Hindlimb muscle (tissue), 1 donor: ENCODE measurements at places on chromosomes 7 and 10.
A peak's percentile ranks its signal among the peaks of the same experiment; 100 is the strongest.

GRCh38 chr7:90749774-90750173 is 153.7 kb downstream of the CDK14 start:
- no peak for DNase-seq

- peak; percentile 39 for DNase-seq
Measured at GRCh38 chr10:113788604-113789083, 37.2 kb downstream of the PLEKHS1 start.

- no peak for DNase-seq
Measured at GRCh38 chr7:77895905-77896304, 97.3 kb downstream of the PHTF2 start.

DNA sequence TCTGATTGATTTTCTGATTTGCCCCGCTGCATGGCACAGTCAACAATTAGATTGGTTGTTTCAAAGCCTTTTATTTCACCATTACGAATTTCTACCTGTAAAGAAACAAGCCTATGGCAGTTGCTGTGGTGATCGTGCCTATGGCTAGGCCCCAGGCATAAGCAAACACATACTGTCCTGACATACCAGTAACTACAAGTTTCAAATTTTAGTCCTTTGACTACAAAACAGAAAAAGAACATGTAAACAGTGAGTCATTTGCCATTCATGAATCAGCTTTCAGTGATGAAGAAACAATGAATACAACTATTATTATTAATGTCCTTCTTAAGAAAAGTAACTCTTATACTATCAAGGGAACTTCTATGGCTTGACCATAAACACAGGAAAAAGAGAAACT is 168.0 kb upstream of the LRRN3 start:
- no peak for DNase-seq

GRCh38 chr10:73807471-73807870 is 3.9 kb downstream of the NDST2 start:
- DNase-seq: no peak

DNA sequence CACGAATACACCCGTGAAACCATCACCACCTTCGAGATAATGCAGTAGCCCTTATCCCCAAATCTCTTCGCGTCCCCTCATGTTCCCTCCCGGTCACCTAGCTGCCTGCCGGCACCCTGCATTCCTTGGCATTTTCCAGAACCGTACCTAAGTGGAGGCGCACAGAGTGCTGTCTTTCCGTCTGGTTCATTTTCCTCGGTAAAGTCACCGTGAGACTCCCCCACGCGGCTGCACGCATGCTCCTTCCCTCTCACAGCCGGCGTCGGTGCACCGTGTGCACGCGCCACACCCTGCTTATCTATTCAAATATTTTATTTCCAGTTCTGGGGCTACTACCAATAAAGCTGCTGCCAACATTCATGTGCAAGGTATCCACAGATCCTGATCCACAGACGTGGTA is 65.5 kb upstream of the NKX6-2 start:
- DNase-seq: no peak

DNA sequence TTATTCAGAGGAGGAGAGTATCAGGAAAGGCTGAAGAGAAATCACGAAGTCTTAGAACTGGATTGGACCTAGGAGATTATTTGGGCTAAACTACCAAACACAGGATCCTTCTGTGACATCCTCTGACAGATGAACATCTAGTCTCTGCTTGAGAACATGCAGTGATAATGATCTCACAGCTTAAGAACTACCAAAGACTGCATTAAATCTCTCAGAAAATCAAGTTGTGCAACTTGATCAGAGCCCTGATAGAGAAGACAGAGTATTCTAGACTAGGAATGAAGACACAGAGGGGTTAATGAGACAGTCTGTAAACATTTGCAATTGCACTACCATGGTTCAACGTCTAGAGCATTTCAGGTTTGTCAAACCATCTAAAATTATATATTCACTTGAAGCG is 37.1 kb upstream of the AGBL3 start:
- DNase-seq: no peak

DNA sequence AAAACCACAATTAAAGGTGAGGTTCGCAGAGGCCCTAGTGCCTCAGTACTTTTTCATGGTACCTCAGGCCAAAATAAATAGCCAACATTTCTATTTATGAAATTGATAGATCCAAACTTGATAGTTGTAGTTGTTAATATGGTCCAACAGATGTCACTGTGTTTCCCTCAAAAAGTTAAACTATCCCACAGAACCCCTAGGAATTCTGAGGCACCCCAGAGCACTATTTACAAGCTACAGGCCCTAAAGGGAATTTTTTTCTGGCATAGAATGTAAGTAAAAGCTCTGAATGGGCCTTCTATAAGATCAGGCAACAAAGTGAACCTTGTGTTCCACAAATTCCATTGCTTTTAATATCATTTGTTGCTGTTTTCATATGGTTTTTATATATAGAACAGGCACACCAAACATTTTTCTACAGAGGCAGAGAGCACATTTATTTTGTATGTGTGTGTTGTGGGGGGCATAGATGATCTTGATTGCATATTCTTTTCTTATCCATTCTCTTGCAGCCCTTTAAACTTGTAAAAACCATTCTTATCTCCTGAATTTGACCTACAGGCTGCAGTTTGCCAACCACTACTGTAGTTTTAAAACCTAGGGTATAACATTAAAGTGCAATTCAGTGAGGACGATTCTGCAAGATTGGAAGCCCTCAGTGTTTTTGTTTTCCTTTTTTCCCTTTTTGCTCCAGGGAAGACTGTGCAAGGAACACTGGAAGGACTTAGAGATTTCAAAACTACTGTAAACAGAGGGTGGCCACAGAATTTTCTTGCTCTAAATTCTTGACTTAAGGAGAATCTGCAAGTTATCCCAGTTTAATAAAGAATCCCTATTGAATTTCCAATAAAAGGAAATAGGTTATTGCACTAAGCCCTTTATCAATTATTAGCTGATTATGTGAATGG is 3.5 kb upstream of the ARL4A start:
- no peak for DNase-seq

GRCh38 chr10:36778651-36779050 is 346.7 kb upstream of the ANKRD30A start:
- DNase-seq: no peak

- no peak for DNase-seq
Measured at GRCh38 chr7:122595885-122596284, 103.0 kb downstream of the RNF133 start.

GRCh38 chr7:117771756-117772155 is 101.5 kb downstream of the CTTNBP2 start:
- no peak for DNase-seq

DNA sequence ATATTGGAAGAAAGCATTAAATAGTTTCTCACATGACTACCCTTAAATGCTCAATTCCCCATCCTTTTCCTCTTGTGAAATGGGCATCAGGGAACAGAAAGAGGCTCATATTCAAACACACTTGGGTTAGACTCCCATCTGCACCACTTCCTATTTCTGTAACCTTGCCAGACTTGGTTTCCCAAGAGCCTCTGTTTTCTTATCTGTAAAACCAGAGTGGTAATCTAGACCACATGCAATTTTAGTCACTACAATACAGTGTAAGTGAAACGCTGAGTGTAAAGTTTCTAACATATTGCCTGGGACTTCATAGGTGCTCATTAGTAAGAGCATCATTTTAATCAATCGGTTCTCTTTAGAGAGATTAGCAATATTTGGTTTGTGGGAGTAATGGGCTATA is 136.3 kb downstream of the SORCS1 start:
- DNase-seq: no peak

GRCh38 chr7:127550247-127550646 is 35.1 kb downstream of the GCC1 start:
- no peak for DNase-seq

- DNase-seq: no peak
Measured at GRCh38 chr10:77037735-77038403, 599.7 kb downstream of the KCNMA1 start.

- no peak for DNase-seq
Measured at GRCh38 chr7:152661479-152661878, 14.5 kb downstream of the XRCC2 start.

DNA sequence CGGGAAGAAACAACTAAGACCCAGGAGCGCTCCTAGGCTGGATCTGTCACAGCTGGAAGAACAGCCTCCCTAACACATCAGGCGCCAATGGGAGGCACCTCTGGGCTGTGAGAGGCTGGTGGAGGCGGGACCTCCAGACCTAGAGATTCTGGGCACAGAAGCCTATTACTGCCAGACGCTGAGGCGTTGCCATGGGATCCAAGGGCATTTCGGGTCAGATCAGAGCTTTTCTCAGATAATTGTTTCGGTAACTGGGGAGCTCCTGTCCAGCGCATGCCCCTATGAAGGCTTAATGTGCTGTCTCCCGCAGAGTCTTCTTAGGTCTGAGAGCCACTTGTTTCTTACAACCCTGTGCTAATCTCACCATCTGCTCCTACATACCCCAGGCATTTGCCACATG is 339.2 kb downstream of the ZNF716 start:
- DNase-seq: no peak

- DNase-seq: peak; percentile 85
Measured at GRCh38 chr10:100886963-100887362, 25.8 kb upstream of the SLF2 start.

GRCh38 chr7:129721068-129721467 is 109.5 kb downstream of the NRF1 start:
- DNase-seq: no peak

DNA sequence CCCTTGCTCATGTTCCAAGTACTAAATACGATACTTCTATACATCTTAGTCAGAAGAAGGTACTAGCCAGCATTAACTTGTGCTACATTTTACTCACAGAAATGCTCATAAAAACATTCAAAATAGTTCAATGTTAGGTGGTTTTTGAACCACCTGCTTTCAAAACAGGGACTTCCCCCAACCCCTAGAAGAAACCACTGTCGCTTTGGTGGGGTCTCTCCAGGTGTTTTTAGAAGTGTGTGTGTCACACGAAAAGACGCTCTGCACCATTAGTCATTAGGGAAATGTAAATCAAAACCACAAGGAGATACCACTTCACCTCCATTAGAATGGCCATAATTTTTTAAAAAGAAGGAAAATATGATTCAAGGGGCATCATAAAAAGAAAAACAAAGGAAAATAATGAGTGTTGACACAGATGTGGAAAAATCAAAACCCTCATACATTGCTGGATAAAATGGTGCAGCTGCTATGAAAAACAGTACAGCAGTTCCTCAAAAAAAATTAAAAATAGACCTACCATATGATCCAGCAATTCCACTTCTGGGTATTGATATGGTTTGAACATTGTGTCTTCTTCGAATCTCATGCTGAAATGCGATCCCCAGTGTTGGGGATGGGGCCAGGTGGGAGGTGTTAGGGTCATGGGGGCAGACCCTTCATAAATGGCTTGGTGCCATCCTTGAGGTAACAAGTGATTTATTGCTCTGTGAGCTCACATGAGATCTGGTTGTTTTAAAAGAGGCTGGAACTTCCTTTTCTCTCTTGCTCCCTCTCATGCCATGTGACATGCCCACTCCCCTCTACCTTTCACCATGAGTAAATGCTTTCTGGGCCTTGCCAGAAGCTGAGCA is 74.2 kb downstream of the MALSU1 start:
- no peak for DNase-seq

- DNase-seq: no peak
Measured at GRCh38 chr10:42887734-42888503, 105.3 kb downstream of the BMS1 start.

DNA sequence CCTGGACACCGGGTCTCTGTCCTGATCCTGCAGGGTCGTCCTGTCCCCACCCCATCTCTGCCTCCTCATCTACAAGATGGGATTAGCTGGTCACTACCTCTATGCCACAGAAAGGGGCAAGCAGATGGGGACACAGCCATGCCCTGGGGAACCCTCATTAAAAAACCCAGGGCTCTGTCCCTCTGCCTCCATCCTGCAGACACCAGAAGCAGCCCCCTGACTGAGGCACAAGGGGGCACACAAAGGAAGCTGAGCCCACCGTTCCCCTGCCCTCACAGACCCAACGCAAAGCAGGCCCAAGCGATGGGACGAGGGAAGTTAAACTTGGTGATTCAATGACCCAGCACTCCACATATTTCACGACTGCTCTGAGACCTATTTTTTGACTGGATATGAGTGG is 142.4 kb downstream of the TCERG1L start:
- no peak for DNase-seq

DNA sequence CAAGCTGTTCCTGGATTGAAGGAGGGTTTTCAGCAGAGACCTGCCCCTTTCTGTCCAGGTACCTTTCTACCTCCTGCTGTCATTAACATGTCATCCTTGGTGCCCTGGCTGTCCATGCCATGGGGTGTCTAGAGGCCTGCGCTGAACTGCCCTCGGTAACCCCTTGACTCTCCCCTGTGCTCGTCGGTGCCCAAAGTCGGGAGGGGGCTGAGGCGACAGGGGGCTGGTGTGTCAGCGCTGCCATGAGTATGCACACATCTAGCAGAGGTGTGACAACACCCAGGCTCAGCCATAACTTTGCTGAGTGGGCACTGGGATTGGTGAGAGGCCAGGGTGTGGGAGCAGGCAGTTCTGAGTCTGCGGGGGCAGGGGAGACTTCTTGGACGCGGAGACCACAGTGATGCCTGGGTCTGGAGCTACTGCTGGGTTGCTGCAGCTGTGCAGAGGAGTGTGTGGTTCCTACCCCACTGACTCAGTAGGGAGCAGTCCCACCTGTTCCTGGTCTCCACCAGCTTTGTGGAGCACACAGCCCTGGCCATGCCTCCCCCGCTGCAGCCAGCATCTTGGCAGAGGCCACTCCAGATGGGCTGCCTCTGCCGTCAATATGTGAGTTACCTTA is 376.2 kb upstream of the SEMA3C start:
- DNase-seq: no peak

DNA sequence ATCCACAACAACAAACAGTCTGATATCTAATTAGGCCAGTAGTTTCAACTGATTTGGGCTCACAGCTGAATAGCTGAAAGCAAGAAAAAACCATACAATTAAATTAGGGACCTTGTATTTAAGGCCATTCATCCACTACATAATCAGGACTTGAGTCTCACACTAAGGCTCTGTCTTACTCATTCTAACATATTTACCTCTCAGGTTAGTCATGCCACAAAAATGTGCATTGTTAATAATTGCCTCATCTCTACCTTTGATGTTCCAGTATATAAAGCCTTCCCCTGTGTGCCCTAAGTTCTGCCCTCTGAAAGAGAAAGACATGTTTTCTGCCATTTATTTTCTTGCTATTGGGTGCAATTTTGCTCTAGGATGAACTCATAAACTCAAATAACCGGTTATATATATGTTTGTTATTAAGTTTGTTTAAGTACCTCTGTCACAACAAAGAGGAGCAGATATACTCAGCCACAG is 5.3 kb upstream of the C1GALT1 start:
- no peak for DNase-seq

- no peak for DNase-seq
Measured at GRCh38 chr10:43120116-43120928, 17.9 kb upstream of the CSGALNACT2 start.

DNA sequence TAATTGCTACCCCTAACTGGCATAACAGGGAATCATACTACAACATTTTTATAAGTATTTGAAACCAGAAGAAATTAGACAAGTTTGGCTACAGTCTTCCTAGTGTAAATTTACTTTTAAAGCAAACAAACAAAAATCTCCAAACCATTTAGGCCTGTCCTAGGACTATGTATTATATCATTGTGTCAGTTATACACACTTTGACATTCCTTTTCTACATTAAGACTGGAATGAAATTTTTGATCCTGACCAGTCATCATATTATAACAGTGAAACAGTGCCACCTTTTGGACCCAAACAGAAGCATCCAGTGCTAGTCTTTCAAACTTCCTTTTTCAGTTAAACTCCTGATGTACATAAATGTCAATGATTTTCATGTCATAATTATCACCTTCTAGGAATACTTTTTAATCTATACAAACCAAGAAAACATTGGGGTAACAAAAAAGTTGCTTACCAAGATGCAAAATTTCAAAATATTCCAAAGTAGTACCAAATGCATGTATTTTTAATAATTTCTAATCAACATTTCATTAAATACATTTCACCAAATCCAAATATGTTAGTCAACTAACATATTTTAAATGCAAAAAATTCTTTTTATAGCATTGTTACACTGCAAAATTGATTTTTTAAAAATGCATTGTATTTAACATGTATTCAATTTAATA is 75.7 kb downstream of the IMMP2L start:
- DNase-seq: peak; percentile 62
